ENCODE measurements at places on chromosomes 3 and 15. TPM values are rescaled to one million over a fixed set of nuclear protein-coding genes. Genes with fewer than 3 reads are reported as not detected.

- no peaks in the 10 kb centered on the region for H3K4me1 ChIP-seq
- no peak overlapping the region for H3K27ac ChIP-seq
- H3K27me3 ChIP-seq, result peaks cover 38% of the 10 kb centered on the region
- H3K4me3 ChIP-seq, result no peak overlapping the region
- H3K36me3 ChIP-seq, result no peaks in the 10 kb centered on the region
- no peak for DNase-seq
Measured at GRCh38 chr3:14577897-14578296, 37.8 kb upstream of the GRIP2 start.

DNA sequence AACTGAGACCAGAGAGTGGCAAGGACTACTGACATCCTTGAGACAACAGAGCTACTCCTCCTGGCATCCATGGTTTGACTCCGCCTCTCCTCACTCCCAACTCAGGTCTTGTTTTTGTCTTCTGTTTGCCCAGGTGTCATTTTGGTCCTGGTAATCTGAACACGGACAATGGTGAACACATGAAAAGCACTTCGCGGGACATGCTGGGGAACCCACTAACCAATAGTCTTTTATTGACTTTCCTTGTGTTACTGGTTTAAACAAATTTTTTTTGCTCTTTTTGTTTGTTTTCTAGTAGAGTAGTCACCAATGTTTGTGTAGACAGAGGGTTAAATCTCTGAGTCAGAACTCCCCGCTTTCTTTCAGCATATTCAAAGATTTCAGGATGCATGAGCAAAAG lies 38.4 kb downstream of the LARP6 start:
- H3K27ac ChIP-seq, result no peak overlapping the region
- H3K36me3 ChIP-seq, result no peaks in the 10 kb centered on the region
- H3K4me1 ChIP-seq, result peaks cover 7% of the 10 kb centered on the region
- no peaks in the 10 kb centered on the region for H3K27me3 ChIP-seq
- DNase-seq, result no peak

- H3K27me3 ChIP-seq, result no peaks in the 10 kb centered on the region
Measured at GRCh38 chr3:188627652-188628051, 473.7 kb downstream of the LPP start.

DNA sequence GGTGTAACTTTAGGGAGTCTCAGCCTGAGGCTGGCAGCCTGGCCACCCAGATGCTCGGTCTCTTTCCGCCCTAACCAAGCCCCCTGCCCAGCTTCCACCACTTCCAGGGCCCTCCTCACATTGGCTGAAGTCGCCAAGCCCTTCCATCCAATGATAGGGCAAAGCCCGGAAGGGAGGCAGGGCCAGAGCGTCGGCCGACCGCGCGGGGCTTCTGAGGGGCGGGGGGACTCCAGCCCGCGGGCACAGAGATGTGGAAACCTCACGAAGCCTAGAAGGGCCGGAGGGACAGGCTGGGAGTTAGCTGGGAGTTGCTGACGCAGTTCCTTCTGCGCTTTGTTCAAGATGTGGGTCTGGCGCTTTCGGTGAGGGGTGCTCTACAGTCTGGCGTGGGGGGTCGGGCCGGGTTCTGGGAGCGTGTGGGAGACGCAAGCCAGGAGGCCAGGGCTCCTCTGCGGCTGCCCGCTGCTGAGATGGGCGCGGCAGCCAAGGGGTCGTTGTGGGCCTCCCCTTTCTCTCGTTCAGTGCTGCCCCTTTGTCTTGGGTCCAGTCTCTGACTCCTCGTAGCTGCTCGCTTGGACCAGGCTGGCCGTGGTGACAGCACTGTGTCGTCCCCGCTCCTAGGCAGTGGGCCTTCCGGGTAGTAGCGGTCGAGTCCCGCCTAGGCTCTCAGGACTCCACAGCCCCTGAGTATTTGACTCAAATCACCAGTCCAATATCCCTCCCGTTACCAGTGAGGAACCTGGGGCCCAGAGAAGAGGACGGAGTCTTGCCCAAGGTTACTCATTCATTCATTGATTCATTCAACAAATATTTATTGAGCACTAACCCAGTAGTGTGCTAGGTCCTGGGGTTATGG lies at the start of gene ZNF660:
Gene ZNF660, plus strand, starts transcription at position 319 of the 856 bp plus-strand sequence. CDS start 9,230 bp downstream, outside the sequence.
- H3K4me1 ChIP-seq, result peaks cover 12% of the 10 kb centered on the region
- H3K4me3 ChIP-seq, result peak within 1 kb of the TSS; percentile 67
- DNase-seq, result peak; percentile 80
- H3K27ac ChIP-seq, result peak within 1 kb of the TSS; percentile 78
- H3K36me3 ChIP-seq, result peaks cover 12% of the 10 kb centered on the region

DNA sequence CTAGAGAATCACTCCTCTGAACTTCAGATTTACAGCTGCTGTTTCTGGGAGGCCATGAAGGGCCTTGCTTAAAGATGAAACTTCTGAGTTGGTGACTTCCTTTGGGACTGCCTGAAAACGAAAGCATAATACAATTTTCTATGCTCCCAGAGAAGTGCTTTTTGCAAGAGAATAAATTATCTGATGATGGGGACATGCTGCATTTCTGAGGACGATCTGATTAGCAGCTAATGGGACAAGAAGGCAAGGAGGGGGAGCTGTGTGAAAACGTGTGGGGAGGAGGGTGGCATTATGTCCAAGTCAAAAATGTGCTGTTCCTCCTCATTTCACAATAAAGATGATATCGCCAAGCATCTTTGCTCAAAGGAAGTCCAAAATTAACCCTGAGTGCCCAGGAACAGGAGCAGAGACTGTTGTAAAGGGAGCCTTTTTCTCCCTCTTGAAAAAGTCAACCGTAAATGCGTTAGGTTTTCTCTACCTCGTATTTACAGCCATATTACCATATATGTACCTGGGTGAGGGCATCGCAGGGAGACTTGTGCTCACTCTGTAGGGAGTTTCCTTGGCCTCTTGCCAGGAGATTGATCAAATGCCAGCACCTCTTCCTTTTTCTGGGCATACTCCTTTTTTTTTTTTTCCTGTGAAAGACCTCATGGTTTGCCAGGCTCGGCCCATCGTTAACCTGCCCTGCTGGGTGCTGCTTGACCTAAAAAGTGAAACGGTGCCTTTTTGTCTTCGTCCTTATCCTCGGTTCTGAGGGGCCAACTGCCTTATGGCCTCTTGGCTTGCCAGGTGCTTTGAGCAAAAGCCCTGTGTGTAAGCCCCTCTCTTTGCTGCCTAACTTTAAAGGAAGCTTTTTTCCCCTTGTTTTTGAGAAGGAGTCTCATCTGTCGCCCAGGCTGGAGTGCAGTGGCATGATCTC lies 11.5 kb downstream of the ITPR1 start:
- H3K27me3 ChIP-seq, result no peaks in the 10 kb centered on the region
- peaks cover 9% of the 10 kb centered on the region for H3K4me1 ChIP-seq
- no peak for DNase-seq
- H3K27ac ChIP-seq, result no peak overlapping the region
- no peaks in the 10 kb centered on the region for H3K36me3 ChIP-seq
- H3K4me3 ChIP-seq, result peak overlapping the region; percentile 24

The ESYT3 gene
- total RNA-seq, result 28.9 TPM

DNA sequence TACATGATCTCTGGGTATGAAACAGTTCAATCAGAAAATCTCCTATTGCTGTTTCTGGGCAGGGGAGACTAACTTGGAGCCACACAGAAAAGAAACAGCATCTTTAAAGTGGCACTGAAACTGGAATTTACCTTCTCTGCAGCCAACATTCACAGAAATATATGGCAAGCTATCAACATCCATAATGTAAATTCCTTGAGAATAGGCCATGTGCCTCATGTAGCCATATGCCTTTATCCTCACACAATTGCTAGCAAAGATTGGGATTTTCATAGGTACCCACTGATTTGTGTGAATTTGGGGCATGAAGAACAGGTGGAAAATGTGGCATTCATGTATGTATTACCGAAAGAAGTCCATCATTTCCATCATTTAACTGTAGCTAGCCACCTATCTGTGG lies 386.3 kb upstream of the TMCO5A start:
- no peaks in the 10 kb centered on the region for H3K4me1 ChIP-seq
- H3K36me3 ChIP-seq, result no peaks in the 10 kb centered on the region
- DNase-seq, result no peak

GRCh38 chr3:112813016-112813415 lies 33.6 kb downstream of the CD200R1L start:
- no peak for DNase-seq
- H3K27ac ChIP-seq, result peak overlapping the region; percentile 91
- peaks cover 24% of the 10 kb centered on the region for H3K4me1 ChIP-seq
- no peak overlapping the region for H3K4me3 ChIP-seq
- H3K27me3 ChIP-seq, result no peaks in the 10 kb centered on the region

The AMIGO3 gene
- 1.6 TPM for total RNA-seq

- no peak overlapping the region for H3K27ac ChIP-seq
- DNase-seq, result peak; percentile 73
- peaks cover 2% of the 10 kb centered on the region for H3K4me1 ChIP-seq
- no peaks in the 10 kb centered on the region for H3K36me3 ChIP-seq
- no peaks in the 10 kb centered on the region for H3K27me3 ChIP-seq
Measured at GRCh38 chr3:46276497-46277099, 34.3 kb downstream of the CCR3 start.

The CKMT1B gene
- total RNA-seq, result 74.1 TPM

DNA sequence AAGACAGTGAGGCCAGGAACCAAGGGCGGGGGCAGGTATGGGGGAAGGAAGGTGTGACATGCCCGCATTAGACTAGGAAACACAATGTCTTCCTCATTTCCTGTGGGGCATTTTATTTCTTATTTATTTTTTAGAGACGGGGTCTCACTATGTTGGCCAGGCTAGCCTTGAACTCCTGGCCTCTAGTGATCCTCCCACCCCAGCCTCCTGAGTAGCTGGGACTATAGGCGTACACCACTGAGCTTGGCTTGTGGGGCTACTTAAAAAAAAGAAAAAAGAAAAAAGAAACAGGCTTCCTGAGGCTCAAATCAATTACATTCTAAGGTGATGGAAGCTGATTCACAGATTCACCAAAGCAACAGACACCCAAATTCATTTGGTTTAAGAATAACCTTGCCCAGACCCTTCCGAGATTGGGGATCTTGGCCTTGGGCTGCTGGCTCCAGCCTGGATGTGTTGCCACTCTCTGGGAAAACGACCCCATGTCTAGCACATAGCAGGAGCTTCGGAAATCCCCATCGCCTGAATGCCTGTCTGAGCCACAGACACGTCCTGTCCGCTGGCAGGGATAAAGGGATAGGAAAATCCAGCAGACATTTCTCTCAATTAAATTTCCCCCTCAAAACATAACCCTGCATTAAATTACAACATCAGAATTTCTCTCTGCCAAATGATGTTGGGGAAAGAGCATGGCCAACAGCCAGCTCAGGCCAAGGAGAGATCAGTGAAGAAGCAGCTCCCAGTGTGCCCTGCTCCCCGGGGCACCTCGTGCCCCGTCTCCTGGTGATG lies 13.0 kb downstream of the CPN2 start:
- no peak for DNase-seq
- no peaks in the 10 kb centered on the region for H3K36me3 ChIP-seq
- H3K4me1 ChIP-seq, result peaks cover 6% of the 10 kb centered on the region
- no peak overlapping the region for H3K4me3 ChIP-seq
- H3K27ac ChIP-seq, result no peak overlapping the region

DNA sequence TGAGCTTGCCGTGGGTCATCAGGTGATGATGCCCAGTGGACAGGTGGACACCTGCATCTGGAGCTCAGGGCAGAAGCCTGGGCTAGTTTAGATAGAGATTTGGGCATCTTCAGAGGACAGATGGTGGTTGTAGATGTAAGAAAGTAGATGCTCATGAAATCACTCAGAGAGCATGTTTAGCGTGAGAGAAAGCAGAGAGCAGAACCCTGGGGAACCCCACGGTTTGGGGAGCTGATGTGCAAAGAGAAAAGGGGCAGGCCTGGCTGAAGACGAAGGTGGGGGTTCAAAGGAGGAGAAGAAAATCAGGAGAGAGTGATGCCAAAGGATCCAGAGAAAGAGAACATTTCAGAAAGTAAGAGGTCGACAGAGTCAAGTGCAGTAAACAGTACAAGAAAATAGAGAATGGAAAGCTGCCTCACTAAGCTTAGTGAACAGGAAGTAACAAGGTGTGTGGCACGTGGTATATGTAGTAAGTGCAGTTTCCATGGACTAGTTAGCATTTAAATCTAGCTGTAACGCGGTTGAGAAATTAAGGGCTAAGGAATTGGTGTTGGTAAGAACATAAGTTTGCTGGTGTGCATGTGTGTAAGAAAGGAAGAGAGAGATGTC lies 13.5 kb downstream of the TIGIT start:
- H3K27ac ChIP-seq, result no peak overlapping the region
- no peaks in the 10 kb centered on the region for H3K36me3 ChIP-seq
- H3K4me1 ChIP-seq, result no peaks in the 10 kb centered on the region
- DNase-seq, result no peak
- H3K27me3 ChIP-seq, result no peaks in the 10 kb centered on the region

GRCh38 chr15:85568261-85568808 lies 187.9 kb downstream of the AKAP13 start:
- no peaks in the 10 kb centered on the region for H3K27me3 ChIP-seq
- no peaks in the 10 kb centered on the region for H3K36me3 ChIP-seq
- no peak overlapping the region for H3K4me3 ChIP-seq
- peaks cover 5% of the 10 kb centered on the region for H3K4me1 ChIP-seq
- H3K27ac ChIP-seq, result no peak overlapping the region
- no peak for DNase-seq

GRCh38 chr15:47717036-47717612 lies at the start of gene SEMA6D:
Gene SEMA6D, plus strand, starts transcription at chr15:47717505. Its CDS starts 42,294 bp downstream, at chr15:47759799.
- peaks cover 25% of the 10 kb centered on the region for H3K4me1 ChIP-seq
- peaks cover 25% of the 10 kb centered on the region for H3K27me3 ChIP-seq
- peak; percentile 75 for DNase-seq
- peak within 1 kb of the TSS; percentile 72 for H3K4me3 ChIP-seq
- H3K36me3 ChIP-seq, result no peaks in the 10 kb centered on the region

The SPPL2A gene
- 197 TPM for total RNA-seq

The CSPG4 gene
- total RNA-seq, result 12.8 TPM

DNA sequence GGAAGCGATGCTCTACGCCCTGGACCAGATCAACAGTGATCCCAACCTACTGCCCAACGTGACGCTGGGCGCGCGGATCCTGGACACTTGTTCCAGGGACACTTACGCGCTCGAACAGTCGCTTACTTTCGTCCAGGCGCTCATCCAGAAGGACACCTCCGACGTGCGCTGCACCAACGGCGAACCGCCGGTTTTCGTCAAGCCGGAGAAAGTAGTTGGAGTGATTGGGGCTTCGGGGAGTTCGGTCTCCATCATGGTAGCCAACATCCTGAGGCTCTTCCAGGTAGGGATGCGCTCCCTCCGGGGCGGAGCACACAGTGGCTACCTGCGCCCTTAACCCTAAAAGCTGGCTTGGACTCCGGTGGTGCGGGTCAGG lies 698 bp downstream of the GRM7 start:
- H3K27me3 ChIP-seq, result peaks cover 51% of the 10 kb centered on the region
- H3K4me3 ChIP-seq, result peak overlapping the region; percentile 39
- peaks cover 21% of the 10 kb centered on the region for H3K4me1 ChIP-seq
- no peak for DNase-seq

GRCh38 chr15:39919748-39920509 lies at the start of gene GPR176:
Gene GPR176, minus strand, starts transcription at chr15:39920266. Its CDS starts 240 bp downstream, at chr15:39920026.
- H3K4me3 ChIP-seq, result peak within 1 kb of the TSS; percentile 64
- DNase-seq, result peak; percentile 84
- H3K36me3 ChIP-seq, result no peaks in the 10 kb centered on the region
- peaks cover 18% of the 10 kb centered on the region for H3K4me1 ChIP-seq
- peaks cover 10% of the 10 kb centered on the region for H3K27me3 ChIP-seq

The MINAR1 gene
- 1.1 TPM for total RNA-seq

All from suprapubic skin (tissue), 4 donors.